ENCODE measurements at places on chromosomes 5 and 9. TPM values are rescaled to one million over a fixed set of nuclear protein-coding genes. Genes with fewer than 3 reads are reported as not detected.

Gene PCDHB10
- total RNA-seq = 1.2 TPM

Gene PRRX2
- total RNA-seq = not detected

GRCh38 chr9:35682051-35682450 lies 7.7 kb downstream of the TPM2 start:
- DNase-seq = no peak

DNA sequence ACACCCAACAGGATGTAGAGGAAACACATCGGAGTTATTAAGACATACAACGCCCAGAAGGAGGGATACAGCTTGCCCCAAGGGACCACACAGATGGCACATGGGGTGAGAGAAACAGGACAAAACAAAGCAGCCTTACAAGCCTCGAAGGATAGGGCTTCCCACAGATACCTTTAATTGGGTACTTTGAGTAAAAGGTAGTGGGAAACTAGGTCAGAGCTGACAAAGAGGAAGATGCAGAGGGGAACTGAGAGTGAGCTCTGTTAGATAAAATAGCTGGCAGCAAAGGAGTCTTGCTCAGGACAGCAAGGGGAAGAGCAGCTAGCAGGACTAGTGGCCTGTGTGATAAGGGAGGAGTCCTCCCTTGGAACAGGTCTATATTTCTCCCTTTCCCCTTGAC lies 48.2 kb downstream of the OTP start:
- DNase-seq = no peak

DNA sequence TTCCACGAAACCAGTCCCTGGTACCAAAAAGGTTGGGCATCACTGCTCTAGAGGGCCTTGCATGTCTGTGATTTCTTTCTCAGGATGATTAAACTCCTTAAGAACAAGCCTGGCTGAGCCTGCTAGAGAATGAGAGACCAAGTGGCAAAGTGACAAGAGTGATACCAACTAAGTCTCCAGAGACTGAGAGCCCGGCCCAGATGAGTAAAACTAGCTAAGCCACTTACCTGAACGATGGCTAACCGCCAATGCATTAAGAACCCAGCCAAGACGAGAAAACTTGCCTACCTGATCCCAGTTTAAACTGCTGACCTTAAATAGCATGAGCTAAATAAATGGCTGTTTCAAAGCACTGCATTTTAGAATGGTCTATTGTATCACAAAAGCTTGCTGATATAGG lies 5.6 kb upstream of the CCDC152 start:
- DNase-seq = no peak
